ENCODE measurements at places on chromosomes 7 and 10. TPM values are rescaled to one million over a fixed set of nuclear protein-coding genes. Genes with fewer than 3 reads are reported as not detected.

PRF1 gene
- not detected for total RNA-seq

SCD gene
- 367 TPM for total RNA-seq

HTR5A gene
- not detected for total RNA-seq

ABCB1 gene
- total RNA-seq = 0.77 TPM

NODAL gene
- not detected for total RNA-seq

SLC26A5 gene
- total RNA-seq = not detected

TET1 gene
- 3.3 TPM for total RNA-seq

PLCE1 gene
- total RNA-seq = 0.33 TPM
